ENCODE measurements at places on chromosomes 4 and X.

GRCh38 chr4:76897536-76898384 lies at the start of gene SOWAHB:
Gene SOWAHB (minus strand): TSS chr4:76898144. CDS start chr4:76897849, 295 bp downstream.
- peak; percentile 56 for DNase-seq

DNA sequence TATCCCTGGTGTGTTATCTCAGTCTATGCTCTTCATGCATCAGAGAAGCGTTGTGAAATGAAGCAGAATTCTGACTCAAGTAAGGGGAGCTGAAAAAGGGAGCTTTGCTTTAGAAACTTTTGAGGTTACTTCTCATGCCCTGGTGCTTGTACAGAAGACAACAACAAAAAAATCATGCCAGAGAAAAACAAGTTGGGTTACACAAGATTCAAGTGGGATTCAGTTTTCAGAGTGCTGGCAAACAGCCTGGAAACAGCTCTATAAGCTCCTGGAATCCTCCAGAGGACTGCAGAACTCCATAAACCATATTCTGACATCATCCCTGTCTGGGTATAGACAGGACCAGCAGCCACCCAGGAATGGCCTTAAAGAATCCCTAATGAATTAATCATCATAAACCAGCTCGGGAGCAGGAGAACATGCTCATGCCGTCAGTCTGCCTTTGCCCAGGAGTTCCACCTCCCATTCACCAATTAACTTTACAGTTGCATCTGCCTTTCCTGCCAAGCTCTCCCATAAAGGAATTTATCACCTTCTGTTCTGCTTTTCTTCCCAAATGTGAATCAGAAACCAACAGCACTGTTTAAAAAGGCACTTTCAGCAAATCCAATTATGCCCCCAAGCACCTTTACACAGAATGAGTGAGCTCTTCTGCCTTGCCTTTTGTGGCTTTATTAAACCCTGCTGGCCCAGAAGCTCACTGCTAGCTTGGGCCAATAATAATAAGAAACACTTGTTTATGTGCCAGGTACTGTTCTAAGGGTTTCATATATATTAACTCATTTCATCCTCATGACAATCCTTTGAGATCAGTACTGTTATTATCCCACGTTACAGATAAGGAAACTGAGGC lies 54.5 kb upstream of the FBXW7 start:
- peak; percentile 31 for DNase-seq

- DNase-seq = peak; percentile 51
These were observed 51.3 kb upstream of the NFKB1 start for GRCh38 chr4:102449751-102450352.

- no peak for DNase-seq
These were observed 47.2 kb downstream of the AFAP1 start for GRCh38 chr4:7892212-7893019.

- peak; percentile 34 for DNase-seq
These were observed 3.3 kb upstream of the DUSP9 start for GRCh38 chrX:153643431-153644351.

DNA sequence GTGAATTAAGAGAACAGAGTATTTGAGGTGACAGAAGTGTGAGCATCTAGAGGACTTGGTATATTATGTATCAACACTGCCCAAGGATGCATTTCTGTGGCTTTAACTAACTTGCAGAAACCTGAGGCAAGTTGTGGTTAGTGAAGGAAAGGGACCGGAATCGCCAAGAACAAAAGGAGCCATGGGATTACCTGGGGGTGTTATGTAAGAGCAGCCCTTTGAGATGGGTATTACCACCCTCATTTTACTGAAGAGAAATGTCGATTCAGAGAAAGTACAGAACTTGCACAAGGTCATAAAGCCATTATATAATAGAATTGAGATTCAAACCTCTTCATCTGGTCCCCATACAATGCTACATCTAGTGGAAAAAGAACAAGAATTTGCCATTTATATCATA lies 14.3 kb downstream of the TENM3 start:
- no peak for DNase-seq

DNA sequence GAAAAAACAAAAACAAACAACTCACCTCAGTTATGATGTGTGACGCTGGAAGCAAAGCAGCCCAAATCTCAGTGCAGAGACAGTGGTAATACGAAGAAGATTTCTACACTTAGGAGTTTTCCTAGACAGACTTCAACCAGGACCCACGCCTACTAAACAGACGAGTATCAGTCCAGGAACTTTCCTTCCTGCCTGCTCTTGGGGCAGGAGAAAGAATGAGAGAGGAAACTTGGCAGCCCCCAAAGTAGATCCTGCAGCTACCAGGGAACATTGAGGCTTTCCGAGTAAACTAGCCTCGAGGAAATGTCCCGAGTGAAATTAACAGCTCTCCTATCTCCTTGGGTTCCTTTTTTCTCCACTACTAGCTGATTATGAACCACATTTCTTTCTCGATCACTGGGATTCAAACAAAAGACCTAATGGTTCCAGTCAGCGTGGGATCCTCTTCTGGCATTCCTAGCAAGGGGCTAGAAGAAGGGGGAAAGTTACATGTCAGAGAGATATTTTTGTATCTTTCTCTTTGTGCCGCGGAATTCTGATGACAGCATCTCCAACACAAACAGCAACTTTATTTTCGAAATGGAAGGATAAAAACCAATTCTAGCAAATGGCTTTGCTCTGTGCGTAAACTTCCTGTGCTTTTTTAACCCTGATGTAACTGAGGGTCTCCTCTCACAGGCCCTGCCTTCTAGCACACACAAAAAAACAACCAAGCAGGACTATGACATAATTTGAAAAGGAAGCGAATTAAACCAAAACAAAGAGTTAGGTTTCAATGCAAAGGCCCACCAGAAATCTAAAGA lies 53.2 kb downstream of the PPM1K start:
- DNase-seq = no peak

Data from NCI-H1105 treated with DMSO at 0.1 percent for 48 hours (cell line).